ENCODE measurements at places on chromosomes 16 and 17. TPM values are rescaled to one million over a fixed set of nuclear protein-coding genes. Genes with fewer than 3 reads are reported as not detected.

DNA sequence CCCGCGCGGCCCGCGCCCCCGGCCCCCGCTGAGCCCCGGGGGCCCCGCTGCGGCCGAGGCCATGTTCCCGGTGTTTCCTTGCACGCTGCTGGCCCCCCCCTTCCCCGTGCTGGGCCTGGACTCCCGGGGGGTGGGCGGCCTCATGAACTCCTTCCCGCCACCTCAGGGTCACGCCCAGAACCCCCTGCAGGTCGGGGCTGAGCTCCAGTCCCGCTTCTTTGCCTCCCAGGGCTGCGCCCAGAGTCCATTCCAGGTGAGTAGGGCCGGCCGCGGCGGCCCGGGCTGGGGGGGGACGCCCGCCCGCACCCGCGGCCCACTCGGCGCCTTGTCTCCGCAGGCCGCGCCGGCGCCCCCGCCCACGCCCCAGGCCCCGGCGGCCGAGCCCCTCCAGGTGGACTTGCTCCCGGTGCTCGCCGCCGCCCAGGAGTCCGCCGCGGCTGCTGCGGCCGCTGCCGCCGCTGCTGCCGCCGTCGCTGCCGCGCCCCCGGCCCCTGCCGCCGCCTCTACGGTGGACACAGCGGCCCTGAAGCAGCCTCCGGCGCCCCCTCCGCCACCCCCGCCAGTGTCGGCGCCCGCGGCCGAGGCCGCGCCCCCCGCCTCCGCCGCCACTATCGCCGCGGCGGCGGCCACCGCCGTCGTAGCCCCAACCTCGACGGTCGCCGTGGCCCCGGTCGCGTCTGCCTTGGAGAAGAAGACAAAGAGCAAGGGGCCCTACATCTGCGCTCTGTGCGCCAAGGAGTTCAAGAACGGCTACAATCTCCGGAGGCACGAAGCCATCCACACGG lies 504 bp downstream of the MAZ start:
- DNase-seq = no peak

DNA sequence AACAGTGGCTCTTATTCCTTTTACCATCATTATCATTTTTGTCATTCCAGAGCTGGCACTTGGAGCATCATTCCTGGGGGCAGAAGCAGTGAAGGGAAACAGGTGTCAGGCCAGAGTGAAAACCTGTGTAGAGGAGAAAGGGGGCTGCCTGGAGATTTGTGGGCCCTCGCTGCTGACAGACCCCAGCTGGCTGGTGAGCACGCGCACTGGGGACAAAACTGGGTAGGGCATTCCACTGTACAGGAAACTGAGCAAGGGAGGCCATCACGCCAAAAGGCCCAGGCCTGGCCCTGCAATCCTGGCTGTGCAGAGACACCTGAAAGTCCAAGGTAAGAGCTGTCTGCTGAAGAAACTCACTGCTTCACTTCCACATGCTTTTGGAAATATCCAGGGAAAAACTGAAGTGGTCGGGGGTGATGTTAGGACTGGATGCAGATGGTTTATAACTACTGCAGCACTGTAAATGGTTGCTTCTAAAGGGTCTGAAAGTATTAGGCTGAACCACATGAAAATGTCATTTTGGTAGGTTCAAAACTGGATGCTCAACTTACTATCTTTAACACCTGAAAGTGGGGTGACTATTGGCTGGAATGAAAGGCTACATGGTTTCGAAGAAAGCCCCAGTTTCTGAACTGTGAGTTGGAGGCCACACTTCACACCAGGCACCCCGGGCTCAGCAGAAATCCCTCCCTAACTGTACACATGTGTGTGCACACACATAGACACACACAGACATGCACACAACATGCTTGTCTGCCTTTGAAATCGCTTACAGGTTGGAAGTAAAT lies 225.0 kb downstream of the C16orf78 start:
- peak; percentile 54 for DNase-seq

- no peak for DNase-seq
These were observed 3.9 kb downstream of the HS3ST3A1 start for GRCh38 chr17:13597723-13598347.

Gene LITAFD
- not detected for total RNA-seq

DNA sequence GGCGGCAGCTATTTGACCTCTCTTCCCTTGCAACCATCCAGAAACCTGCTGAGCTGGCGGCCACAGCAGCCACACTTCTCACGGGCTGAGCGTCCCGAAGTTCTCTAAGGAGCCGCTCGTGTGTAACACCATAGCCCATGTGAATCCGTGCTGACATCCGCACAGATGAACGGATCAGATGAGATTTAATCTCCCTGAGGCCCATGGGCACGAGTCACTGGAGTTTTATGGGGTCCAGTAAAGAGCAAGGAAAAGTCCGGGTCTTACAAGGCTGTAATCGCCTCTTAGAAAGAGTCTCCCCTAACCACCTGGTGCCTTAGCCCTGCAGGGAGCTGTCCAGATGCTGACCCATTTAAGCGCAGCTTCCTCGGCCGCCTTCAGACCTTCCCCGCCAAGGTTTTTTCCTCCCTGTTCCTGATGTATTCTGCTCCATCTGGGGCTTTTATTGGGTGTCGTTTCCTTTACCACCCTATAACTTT lies 5.5 kb upstream of the CACNG5 start:
- DNase-seq = no peak

DNA sequence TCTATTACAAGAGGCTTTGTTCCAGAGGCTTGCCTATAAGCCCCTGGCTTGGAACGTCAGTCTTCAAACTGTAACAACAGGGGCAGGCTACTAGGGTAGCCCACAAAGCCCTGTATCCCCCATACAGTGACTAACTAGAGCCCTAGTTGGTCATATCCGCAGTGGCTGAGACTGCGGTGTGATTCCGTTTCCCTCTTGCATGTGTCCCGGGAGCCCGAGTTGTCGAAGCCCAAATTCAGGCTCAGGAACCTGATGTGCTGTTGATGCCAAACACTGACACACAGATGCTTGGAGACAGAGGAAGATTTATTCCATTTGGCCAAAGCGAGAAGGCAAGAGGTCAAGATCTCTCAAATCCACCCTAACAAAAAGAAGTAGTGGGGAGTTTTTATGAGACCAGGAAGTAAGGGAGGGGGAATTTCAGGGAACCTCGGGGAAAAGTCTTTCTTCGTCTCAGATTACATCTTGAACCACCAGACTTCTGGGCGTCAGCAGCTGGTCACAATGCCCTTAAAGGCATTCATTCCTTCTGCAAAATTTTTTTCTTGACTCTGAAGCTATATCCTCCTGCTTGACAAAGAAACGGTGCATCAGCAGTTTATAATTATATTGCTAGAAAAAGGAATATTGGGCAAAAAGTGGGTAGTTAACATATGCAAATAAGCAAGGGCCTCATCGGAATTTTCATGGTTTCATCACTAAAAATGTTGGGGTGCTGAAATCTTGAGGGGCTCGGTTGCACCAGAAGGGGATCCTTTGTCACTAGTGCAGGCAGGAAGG lies 879 bp downstream of the SLFN5 start:
- DNase-seq = no peak

Gene KCNG4
- 0.12 TPM for total RNA-seq

DNA sequence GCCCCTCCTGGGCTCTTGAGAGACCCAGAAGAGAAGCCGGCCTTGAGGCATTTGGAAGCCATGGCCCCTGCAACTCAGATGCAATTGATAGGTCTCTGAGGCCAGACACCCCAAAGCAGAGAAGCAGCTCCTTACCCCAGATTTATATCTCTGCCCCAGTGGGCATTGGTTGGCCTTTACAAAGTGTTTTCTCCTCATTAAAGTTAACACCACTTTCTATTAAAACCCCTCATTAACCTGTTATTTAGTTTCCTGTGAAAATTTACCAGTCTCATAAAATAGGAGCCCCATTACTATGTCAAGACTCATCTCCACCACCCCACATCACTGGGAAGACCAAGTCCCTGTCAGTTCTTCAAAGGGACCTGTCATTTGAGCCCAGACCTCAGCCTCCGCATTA lies at the start of gene KRT35:
TSS of gene KRT35 (minus strand) at position 116 of the 400 bp plus-strand sequence. CDS start at position 62, 54 bp downstream.
- no peak for DNase-seq

Gene CDH16
- 0.55 TPM for total RNA-seq

GRCh38 chr16:26031286-26031685 lies 339.5 kb downstream of the HS3ST4 start:
- no peak for DNase-seq

- no peak for DNase-seq
These were observed 546.4 kb upstream of the SALL1 start for GRCh38 chr16:51697454-51697853.
